NCI-H2081 treated with DMSO at 0.1 percent for 48 hours (cell line): ENCODE measurements at places on chromosomes 16 and 17.

DNA sequence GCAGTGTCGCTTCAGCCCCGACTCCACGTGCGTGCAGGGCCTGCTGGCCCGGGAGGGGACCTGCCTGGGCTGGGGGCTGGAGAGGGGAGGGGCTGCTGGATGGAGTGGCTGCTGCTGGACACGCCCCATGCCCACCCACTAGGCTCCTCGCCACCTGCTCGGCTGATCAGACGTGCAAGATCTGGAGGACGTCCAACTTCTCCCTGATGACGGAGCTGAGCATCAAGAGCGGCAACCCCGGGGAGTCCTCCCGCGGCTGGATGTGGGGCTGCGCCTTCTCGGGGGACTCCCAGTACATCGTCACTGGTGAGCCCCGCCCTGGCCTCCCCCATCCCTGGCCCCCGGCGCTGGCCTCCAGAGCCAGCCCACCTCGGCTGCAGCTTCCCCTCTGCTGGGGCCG is 2.4 kb downstream of the BRICD5 start:
- DNase-seq: no peak

DNA sequence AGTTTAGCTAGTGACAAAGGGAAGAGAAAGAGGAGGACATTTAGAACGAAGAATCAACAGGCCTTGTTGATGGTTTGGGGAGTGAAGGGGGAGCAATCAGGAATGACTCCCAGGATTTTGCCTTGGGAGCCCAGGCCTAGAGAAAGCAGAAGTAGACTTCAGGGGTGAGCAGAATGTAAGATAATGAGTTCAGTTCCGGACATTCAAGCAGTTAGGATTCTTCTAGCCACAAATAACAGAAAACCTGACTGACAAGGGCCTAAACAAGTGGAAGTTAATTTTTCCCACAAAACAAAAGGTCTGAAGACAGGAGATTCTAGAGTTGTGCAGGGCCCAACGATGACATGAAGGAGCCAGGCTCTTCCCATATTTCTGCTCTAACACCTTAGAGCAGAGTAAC is 45.9 kb downstream of the SKAP1 start:
- DNase-seq: no peak

GRCh38 chr16:56421976-56422669 is 3.2 kb downstream of the AMFR start:
- no peak for DNase-seq

DNA sequence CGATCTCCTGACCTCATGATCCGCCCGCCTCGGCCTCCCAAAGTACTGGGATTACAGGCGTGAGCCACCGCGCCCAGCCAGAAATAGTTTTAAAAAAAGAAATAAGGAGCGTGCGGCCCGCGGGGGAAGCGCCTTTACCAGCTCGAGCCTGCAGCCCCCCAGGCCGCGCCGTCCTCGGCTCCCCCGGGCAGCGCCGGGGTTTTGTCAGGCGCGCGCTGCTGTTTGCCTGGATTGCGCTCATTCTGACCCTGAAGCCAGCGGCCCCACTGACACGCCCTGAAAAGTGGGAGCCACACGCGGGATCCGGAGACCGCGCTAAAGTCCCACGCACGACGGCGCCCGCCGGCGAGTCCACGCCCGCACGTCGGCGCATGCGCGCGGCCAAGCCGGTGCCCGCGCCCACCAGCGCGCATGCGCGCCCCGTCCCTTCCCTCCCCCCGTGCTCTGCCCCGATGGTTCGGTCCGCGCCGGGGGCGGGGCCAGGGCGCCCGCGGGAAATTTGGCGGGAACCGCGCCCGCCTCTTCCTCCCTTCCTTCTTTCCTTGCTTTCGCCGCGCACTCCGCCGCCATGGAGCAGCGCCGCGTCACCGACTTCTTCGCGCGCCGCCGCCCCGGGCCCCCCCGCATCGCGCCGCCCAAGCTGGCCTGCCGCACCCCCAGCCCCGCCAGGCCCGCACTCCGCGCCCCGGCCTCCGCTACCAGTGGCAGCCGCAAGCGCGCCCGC is at the start of gene CDT1:
TSS of gene CDT1 (plus strand) at position 526 of the 724 bp plus-strand sequence. CDS start at position 569, 43 bp downstream.
- no peak for DNase-seq
